Stimulated activated CD4-positive, alpha-beta T cell treated with anti-CD3 and anti-CD28 coated beads, TNF-alpha, amount 100 ng/mL, for 4 hours (primary cell): ENCODE measurements at places on chromosomes 1 and 21.

GRCh38 chr1:1124508-1124785 lies 8.6 kb upstream of the C1orf159 start:
- no peak for DNase-seq

DNA sequence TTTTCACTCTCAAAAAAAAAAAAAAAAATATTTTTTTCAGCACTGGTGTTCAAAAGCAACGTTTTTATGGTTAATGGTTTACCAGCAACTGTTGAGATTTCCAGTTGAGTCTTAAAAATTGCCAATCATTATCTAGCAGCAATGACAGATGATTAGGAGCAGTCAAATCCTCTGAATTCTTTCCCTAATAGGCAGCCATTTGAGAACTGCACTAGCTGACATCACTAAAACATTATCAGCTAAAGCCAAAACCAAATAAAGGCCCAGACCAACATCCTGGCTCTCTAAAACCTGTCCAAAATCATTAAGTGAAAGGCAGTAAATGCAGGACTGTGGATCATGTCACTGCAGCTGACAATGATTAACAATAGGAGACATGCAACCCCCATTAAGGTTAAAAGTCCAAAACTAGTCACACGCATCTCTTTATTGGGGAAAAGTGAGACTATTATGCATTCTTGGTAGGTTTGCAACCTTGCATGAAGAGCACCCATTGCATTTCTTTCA lies 14.0 kb downstream of the SFPQ start:
- DNase-seq, result no peak

DNA sequence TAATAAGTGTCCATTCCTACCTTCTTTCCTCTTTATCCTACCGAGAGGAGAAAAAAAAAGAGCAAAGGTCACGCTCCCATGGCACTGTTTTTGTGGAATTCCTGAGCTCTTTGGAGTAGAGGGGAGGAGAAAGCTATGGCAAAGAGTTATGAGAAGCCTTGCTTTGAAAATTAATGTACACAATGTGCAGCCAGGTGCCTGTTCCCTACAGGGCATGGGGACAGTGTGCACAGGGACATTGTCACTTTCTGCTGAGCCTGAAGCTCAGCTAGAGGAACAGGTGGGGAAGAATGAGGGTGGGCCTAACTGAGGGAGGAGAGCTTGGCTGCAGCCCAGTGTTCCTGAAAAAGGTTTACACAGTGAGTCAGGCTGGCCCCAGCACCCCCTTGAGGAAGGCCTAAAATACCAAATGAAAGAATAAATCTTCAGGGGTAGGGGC lies 66.1 kb downstream of the PLXNA2 start:
- no peak for DNase-seq

DNA sequence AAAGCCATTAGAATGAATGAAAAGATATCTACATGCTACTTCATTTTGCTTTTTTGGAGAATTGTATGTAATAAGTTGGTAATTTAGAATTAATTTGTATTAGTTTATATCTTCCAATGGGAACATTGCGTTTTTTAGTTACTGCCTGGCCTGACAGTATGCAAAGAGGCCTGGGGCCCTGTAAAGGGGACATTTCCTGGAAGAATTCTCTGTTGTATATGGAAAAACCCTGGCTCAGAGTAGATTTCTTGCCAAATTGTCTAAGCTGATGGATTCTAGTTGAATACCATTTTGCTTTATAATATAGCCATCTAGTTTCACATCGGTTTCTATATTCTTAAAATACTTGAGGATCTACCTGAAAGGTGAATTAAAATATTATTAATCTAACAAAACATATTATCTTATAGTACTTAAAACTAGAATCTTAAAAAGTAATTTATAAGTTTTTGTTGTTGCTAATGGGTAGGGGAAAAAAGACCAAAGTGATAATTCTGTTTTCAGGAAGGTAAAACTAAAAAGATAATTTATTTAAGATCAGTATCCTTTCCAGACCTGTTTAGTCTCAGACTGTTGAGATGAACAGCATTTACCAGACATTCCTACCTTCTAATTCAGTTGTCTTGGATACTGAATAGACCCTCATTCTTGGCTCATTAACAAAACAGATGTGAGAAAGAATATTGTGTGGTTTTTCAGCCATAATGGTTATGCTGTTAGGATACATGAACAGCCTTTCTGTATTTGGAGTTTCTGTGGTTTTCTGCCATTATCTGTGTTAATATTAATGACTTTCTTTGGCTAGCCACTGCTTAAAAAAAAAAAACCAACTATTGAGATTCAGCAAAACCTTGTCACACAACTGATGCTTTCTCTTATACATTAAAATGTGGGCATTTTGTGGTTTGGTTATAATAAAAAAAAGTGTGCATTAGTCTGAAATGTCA lies 4.8 kb downstream of the AGO3 start:
- no peak for DNase-seq

- no peak for DNase-seq
Observed at GRCh38 chr1:174448974-174449373, 1.2 kb downstream of the GPR52 start.

- DNase-seq, result no peak
Observed at GRCh38 chr1:115278211-115278610, 59.8 kb downstream of the NGF start.

DNA sequence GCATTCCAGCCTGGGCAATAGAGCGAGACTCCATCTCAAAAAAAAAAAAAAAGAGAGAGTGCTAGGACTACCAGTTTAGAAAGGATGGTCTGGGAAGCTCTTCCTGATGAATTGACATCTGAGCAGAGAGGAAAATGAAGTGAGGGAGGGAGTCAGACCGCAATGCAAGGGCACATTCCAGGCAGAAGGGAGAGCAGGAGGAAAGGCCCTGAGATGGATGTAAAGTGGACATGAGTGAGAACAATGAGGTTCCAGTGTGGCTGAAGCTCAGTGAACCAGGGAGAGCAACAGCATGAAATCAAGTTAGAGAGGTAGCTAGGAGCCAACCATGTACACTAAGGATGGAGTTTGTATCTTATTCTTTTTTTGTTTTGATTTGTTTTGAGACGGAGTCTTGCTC lies 55.9 kb upstream of the SPOCD1 start:
- DNase-seq, result no peak

- DNase-seq, result no peak
Observed at GRCh38 chr1:98482611-98483010, 178.9 kb upstream of the SNX7 start.

GRCh38 chr21:34693192-34693810 lies 24.5 kb downstream of the CLIC6 start:
- DNase-seq, result no peak

GRCh38 chr1:102715150-102715549 lies 393.2 kb downstream of the COL11A1 start:
- DNase-seq, result no peak

DNA sequence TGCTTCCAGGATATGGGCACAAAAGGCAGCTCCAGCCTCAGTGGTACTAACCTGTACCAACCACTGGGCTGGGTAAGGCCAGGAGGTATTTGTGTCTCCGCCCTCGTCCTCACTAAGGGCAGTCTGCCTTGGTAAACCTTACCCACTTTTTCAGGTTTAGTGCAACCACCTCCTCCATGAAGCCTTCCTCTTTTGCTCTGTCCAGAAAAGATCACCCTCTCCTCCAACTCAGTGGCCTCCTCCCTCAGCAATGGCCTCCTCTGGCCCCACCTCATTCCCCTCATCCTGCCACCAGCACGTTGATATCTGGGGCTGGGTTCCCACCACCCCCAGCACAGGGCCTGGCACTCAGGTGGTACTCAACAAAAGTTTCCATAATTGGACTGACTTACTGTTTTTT lies 161.5 kb downstream of the GRIK3 start:
- no peak for DNase-seq

GRCh38 chr1:39564941-39565340 lies 11.6 kb downstream of the PABPC4 start:
- DNase-seq, result no peak

DNA sequence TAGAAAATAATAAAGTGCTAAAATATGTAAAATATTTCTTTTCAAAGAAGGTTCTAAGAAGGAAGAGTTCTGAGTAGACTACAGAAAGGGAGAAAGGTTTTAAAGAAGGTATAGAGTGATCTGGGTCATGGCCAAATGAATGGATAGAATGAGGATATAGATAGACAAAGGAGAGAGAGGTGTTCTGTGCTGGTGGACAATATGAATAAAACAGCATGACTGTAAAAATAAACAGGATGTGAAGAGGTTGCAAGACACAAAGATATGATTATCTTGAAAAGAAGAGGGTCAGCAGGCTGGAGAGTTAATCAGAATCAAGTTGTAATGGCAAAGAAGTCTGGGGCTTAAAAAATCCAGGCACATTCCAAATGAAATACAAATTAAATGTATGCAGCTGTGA lies 86.7 kb upstream of the GNG4 start:
- DNase-seq, result no peak

GRCh38 chr1:195141294-195141693 lies 1466.9 kb downstream of the KCNT2 start:
- no peak for DNase-seq

DNA sequence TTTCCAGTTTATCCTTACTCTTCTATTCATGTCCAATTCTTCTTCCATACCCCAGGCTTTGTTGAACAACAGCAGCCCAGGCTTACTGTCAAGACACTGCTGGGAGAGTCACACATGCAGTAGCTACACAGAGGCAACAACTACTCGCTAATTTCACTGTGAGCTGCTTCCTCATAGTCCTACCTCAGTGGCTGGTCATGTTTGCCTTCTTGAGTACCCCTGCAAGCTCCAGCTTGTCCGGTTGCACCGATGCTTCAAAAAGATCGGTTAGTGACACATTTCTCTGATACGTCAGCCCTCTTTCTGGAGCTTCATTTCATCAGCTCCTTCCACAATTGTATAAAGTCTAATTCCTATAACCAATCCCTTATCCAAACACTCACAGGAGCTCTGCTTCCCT lies 246.7 kb upstream of the NFIA start:
- no peak for DNase-seq

GRCh38 chr1:154344977-154345837 lies 19.9 kb downstream of the ATP8B2 start:
- DNase-seq, result no peak

DNA sequence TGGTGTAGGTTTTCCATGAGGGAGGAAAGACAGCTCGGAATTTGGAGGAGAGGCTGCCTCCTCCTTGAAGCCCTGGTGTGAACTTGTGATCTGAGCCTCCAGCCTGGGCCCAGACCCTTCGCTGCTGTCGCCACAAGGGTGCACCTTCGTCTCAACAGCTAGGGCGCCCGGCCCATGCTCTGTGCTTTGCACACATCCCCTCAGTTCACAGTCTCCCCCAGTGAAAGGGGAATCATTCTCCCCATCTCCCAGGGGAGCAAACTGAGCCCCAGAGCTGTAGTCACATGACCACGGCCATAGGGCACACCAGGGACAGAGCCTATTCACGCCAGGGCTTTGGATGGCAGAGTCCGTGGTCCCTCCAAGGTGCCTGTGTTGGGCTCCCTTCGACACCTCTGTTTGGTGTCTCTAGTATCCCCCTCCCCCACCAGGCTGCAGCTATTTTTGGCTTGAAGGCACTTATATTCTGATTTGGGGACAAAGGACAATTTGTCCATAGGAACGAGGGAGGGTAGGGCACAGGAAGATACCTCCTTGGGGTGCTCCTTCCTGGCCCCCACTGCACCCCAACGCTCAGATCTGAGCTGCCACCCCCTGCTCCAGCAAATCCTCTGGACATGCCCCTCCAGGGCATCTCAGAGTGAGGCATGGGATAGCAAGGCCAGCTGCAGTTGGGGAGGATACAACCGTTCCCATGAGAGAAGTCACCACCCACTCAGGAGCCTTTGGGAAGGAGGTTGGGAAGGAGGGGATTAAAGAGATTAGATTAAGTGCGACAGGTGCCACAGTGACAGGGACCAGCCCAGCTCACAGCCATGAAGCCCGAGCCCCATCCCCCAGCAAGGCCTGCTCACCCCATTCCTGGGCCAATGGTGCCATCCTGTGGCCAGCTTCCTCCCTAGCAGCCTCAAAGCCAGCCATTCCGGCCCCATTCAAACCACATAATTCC lies 15.7 kb downstream of the MATN1 start:
- peak; percentile 27 for DNase-seq

DNA sequence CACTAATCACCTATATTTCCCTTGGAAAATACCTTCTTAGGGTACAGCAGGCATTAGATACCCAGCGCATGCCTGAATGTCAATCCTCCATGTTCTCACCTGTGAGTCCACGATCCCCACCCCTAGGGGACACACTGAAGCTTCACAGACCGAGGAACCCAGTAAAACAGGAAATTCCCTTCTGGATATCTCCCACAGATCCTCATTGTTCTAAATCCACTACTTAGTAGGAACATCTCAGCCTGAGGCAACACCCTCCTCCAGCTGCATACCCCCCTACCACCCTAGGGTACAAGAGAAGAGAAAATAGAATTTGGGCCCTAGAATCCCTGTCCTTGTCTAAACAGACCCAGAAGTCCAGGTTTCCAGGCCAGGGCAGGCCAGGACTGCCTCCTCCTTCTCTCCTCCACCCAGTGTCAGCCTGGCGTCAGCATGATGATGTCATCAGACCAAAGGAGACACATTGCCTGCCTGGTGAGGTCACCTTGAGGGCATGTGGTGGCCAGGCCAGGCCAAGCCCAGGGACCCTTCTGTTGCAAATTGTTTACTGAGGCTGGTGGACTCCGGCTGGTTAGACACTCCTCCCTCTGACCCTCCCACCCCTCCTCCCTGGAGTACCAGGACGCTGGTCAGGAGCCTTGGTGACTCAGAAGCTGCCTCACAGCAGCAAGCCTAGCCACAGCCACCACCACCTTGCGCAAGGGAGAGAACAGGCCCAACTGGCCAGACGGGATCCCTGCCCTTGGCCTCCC lies 6.2 kb downstream of the NECTIN4 start:
- no peak for DNase-seq

GRCh38 chr1:230068621-230068873 lies 1.5 kb downstream of the GALNT2 start:
- DNase-seq, result no peak

- no peak for DNase-seq
Observed at GRCh38 chr1:162351246-162351842, 25.3 kb downstream of the SPATA46 start.

GRCh38 chr1:89065079-89065868 lies at the start of gene GBP1:
Gene GBP1, minus strand, starts transcription at chr1:89065208. Its CDS starts 1,974 bp downstream, at chr1:89063234.
- no peak for DNase-seq

- DNase-seq, result no peak
Observed at GRCh38 chr1:223715604-223716172, 3.3 kb downstream of the CAPN2 start.

- no peak for DNase-seq
Observed at GRCh38 chr1:208158640-208159554, 85.3 kb downstream of the PLXNA2 start.

GRCh38 chr1:183218971-183219615 lies 33.0 kb downstream of the LAMC2 start:
- DNase-seq, result peak; percentile 3

DNA sequence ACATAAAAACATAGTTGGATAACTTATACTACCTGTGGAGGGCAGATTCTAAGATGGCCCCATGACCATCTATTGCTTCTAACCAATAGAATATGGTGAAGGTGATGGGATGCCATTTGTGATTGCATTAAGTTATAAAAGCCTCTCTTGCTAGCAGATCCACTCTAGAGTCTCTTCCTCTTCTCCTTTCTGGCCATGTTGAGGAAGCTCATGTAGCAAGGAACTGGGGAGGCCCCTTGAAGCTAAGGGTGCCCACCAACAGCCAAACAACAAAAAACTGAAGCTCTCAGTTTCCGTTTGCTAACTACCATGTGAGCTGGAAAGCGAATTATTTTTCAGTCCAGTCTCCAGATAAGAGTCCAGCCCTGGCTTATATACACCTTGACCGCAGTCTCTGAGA lies 16.0 kb upstream of the AGO1 start:
- no peak for DNase-seq

- no peak for DNase-seq
Observed at GRCh38 chr1:222310836-222311235, 237.1 kb downstream of the HHIPL2 start.

- DNase-seq, result no peak
Observed at GRCh38 chr1:95086949-95087533, 14.3 kb upstream of the ALG14 start.

GRCh38 chr1:203555511-203556046 lies 61.6 kb downstream of the OPTC start:
- DNase-seq, result no peak
